ENCODE measurements at places on chromosomes 13 and 19.

DNA sequence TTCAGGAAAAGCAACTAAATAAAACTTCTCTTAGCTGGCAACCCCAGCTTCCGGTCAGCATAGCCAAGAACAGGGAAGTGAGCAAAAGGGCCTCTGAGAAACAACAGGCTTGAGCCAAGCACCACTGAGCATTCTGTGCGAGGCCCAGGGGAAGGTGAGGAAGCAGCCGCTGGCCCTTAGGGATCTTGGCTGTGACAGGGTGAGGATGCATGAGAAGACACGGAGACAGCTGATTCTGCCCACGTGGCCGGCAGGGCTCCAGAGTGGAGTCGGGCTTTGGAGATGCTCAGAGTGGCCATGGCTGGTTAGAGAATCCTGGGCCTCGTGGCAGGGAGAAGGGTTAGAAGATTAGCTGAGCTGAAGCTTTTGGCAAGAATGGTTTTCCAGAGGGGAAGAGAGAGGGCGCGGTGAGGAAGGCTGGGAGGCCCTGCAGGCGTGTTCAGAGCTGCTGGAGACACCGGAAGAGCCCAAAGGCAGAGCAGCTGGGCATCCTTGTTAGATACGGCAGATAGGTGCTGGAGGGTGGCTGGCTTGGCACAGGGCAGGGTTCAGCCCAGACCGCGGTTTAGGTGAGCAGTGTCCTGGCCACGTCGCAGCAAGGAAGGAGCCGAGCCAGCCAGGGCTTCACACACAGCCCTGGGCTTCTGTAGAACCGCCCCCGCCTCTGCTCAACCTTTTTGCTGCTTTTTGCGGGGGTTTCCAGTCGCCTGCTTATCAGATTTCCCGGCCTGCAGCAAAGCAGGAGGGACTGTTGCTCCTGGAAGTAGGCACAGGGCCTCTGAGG is 17.3 kb downstream of the UPF1 start:
- DNase-seq = no peak

- DNase-seq = no peak
Measured at GRCh38 chr13:113001241-113002140, 32.5 kb downstream of the MCF2L start.

DNA sequence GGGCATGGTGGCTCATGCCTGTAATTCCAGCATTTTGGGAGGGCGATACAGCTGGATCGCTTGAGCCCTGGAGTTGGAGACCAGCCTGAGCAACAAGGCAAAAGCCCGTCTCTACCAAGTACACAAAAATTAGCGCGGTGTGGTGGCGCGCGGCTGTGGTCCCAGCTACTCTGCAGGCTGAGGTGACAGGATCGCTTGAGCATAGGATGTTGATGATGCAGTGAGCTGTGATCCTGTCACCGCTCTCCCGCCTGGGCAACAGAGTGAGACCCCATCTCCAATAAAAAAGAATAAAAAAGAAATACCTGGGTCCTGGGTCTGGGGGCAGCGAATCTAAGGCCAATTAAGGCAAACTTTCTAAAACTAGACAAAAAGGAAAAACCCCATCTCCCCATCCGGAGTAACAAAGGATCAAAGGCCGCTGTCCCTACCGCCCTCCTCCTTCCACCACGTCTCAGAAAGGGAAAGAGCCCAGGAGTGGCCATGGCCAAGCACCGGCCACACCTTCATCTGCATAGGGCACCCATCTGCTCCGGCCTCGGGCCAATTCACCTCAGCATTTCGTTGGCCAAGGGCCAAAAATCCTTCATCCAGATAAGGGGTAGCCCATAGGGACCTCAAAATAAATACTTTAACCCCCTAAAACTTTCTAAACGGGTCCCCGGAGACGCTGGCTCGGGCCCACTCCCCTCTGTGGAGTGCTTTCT is 851 bp downstream of the ZNF320 start:
- no peak for DNase-seq

GRCh38 chr13:98765996-98766519 is 13.6 kb upstream of the SLC15A1 start:
- no peak for DNase-seq

- no peak for DNase-seq
Measured at GRCh38 chr13:35909837-35910540, 221.2 kb downstream of the DCLK1 start.

GRCh38 chr19:12727745-12728433 is 4.2 kb upstream of the TNPO2 start:
- DNase-seq = no peak

DNA sequence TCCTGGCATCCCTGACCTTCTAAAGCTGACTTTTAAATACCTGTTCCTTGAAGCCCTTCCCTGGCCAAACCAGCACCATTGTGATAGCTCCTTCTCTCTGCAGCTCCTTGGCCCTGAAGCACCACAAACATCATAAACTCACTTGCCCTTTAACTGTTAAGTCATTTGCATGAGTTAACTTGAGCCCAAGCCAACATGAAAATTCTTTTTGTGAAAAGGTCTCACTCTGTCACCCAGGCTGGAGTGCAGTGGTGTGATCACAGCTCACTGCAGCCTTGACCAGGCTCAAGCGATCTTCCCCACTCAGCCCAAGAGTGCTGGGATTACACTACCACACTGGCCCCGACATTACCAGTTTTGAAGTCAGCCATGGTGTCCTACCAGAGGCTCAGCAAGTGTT is 87.8 kb downstream of the ZIC5 start:
- no peak for DNase-seq

- DNase-seq = no peak
Measured at GRCh38 chr19:22595918-22596341, 38.2 kb upstream of the ZNF492 start.

GRCh38 chr13:27959976-27960361 is 9.1 kb downstream of the CDX2 start:
- no peak for DNase-seq

GRCh38 chr19:38062959-38063761 is 156.2 kb downstream of the SIPA1L3 start:
- no peak for DNase-seq

DNA sequence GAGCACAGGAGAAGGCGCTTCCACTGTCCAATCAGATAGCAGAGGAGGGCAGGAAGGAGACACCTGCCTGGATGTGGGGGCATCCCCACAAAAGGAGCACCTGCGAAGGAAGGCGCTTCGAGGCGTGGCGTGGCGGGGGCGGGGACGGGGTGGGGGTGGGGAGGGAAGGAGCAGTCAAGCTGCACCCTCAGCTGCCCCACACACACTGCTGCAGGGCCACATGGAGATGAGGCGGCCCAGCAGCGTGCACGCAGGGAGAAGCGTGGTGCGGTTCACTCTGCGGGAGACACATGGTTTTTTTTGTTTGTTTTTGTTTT is 21.4 kb downstream of the ANKRD27 start:
- no peak for DNase-seq

DNA sequence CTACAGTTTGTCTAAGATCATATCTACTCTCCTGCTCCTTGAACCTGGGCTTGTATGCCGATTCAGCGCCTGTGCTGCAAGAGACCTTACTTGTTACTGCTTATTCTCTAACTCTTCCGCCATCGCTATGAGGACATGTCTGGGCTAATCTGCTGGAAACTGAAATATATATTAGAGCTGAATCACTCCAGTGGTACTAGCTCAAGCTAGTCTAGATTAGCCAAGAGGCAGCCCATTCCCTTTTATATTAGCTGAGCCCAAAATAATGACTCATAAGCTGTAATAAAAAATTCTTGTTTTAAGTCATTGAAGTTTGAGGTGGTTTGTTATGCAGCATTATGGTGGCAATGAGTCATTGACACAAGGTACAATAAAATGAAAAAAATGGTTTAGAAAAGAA is 52.8 kb downstream of the SLC6A16 start:
- DNase-seq = no peak

GRCh38 chr13:66074018-66074615 is 1156.0 kb downstream of the PCDH9 start:
- no peak for DNase-seq

GRCh38 chr19:42254089-42254849 is 659 bp downstream of the ERF start:
- peak; percentile 78 for DNase-seq

- DNase-seq = peak; percentile 36
Measured at GRCh38 chr19:2207991-2208860, 27.9 kb downstream of the PLEKHJ1 start.

DNA sequence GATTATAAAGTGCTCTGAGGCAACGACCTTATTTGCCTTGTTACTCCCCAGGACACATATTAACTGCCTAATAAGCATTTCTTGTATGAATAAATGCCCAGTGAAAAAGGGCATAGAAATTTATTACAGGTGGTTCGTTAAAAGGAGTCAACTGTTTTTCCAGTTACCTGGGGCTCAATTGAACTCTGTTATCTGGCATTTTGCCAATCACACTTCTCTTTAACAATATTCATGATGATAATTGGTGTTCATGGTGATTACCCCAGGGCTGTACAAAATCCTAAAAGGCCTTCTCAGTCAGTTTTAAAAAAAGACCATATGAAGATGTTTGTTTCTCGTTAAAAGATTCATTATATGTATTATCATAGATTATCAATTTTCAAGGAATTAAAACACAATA is 57.1 kb downstream of the KL start:
- DNase-seq = no peak

- no peak for DNase-seq
Measured at GRCh38 chr13:34522808-34523207, 419.3 kb upstream of the NBEA start.

DNA sequence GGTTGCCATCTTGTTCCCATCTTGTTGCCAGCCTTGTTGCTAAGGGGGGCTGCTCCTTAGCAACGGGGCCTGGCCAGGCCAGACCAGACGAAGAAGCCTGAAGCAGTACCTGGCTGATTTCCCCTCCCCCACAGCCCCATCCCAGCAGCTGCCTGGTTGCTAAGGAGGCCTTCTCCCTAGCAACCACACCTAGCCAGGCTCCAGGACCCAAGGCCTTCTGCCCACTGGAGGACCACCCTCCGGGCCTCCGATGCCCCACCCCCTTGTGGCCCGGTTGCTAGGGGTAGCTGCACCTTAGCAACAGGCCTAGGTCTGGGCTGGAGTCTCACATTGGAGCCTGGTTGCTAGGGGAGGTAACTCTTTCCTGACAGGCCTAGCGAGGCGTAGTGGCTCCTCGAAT is 3.9 kb downstream of the PRRG2 start:
- DNase-seq = no peak

DNA sequence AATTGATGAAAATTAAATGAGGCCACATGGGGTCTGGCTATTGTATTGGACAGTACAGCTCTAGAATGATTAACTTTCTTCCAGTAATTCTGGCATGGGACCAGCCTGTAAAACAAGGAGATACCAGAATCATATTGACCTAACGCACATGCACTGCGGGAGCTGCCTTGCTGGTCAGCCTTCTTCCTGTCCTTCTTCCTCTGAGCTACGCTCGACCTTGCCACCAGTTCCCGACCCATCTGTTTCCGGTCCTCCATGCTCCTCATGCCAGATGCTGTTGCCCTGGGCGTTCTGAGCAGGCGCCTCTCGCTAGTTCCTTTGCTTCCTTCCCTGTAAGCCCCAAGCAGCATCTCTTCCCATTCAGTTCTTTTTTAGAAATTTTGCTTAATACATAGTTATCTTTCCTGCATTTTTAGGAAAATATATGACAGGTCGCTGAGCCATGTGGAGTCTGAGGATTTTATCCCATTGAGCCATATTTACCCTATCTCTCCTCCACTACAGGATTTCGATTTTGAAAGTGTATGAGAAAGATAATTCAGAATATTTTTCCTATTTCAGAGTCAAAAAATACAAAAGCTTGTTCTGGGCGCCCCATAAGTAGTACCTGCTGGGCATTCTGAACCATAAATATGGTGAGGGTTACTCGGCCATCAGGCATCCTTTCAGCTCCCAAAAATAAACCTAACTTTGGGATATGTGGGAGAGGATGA is 38.6 kb downstream of the TNFRSF19 start:
- no peak for DNase-seq

DNA sequence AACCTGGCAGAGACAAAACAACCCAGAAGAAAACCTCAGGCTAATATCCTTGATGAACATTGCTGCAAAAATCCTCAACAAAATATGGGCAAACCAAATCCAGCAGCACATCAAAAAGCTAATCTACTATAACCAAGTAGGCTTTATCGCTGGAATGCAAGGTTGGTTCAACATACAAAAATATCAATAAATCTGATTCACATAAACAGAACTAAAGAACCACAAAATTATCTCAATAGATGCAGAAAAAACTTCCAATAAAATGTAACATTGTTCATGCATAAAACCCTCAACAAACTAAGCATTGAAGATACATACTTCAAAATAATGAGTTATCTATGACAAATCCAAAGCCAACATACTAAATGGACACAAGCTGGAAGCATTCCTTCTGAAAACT is 8.8 kb downstream of the ZNF724 start:
- DNase-seq = no peak

GRCh38 chr19:44576843-44577565 is 36.4 kb upstream of the IGSF23 start:
- peak; percentile 14 for DNase-seq

- peak; percentile 49 for DNase-seq
Measured at GRCh38 chr19:3359919-3360420, 6.4 kb upstream of the NFIC start.

DNA sequence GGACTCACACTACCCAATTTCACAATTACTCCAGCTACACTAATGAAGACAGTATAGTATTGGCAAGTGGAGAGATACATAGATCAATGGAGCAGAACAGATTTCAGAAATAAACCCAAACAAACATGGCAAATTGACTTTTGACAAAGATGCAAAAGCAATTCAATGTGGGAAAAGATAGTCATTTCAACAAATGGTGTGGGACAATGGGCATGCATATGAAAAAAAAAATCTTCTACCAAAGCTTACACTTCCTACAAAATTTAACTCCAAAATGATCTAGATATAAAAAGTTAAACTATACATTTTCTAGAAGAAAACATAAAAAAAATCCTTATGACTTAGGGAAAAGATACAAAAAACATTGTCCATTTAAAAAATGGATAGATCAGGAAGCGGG is 2.7 kb upstream of the IGFL4 start:
- DNase-seq = no peak

DNA sequence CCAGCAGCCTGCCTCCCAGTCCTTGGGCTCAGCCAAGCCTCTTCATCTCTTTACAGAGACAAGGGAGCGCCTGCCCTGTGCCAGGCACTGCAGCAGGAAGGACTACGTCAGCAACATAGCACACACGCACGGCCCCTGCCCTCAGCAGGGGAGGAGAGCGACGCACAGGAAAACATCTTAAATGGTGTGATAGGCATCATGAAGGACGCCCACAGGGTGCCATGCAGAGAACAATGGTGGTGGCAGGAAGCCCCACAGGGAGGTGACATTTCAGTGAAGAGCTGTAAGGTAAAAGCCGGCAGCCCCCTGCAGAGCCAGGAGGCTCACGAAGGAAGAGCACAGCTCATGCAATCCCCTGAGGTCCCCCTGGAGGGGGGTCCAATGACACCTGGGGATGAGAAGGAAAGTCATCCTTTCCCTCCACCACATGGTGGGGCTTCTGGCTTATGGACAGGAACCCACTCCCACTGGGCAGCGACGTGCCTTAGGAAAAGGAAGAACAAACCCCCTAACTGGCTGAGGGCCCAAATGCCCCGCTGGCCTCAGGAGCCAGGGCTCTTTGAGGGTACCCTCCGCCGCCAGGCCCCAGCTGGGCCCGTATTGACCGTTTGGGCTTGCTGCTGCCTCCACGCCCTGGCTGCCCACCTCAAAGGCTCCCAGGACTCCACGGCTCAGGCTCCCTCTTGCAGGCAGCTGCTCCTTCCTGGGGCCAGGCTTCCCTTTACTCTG is 37.3 kb upstream of the C13orf42 start:
- no peak for DNase-seq

GRCh38 chr19:31430381-31430780 is 81.1 kb upstream of the TSHZ3 start:
- DNase-seq = no peak

All from activated naive CD8-positive, alpha-beta T cell treated with anti-CD3 and anti-CD28 coated beads, Interleukin-2, amount 50 U/mL, for 24 hours (primary cell).